ENCODE measurements at places on chromosomes 7 and 10.

DNA sequence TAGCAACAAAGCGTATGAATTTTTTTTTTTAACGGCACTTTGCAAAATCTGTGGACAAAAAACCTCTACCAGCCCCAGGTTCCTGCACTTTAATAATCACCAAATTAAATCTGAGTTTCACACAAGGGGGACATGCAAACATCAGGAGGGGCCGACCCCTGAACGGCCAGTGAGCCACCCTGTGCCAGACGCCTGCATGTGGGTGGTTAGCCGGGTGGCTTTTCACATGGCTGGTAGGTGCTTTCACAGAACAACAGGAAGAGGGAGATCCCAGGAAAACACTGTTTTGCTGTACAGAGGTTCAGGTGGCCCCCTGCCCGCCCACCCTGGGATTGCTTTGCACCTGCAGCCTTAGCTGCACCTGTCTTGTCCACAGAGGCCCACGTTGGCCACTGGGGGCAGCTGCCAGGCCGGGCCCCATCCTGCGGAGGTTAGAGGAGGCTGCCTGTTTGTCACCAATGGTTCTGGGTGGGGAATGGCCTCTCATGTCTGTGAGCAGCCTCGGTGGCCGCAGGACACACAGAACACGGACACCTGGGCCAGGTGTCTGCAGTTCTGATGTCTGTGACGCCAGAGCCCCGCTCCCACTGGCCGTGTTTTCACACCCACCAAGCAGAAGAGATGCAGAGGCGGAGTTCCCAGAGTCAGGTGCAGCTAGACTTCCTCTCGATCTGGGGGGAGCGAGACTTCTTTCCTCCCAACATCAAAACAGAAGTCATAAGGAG lies 107.7 kb downstream of the FAM53B start:
- no peak for DNase-seq

DNA sequence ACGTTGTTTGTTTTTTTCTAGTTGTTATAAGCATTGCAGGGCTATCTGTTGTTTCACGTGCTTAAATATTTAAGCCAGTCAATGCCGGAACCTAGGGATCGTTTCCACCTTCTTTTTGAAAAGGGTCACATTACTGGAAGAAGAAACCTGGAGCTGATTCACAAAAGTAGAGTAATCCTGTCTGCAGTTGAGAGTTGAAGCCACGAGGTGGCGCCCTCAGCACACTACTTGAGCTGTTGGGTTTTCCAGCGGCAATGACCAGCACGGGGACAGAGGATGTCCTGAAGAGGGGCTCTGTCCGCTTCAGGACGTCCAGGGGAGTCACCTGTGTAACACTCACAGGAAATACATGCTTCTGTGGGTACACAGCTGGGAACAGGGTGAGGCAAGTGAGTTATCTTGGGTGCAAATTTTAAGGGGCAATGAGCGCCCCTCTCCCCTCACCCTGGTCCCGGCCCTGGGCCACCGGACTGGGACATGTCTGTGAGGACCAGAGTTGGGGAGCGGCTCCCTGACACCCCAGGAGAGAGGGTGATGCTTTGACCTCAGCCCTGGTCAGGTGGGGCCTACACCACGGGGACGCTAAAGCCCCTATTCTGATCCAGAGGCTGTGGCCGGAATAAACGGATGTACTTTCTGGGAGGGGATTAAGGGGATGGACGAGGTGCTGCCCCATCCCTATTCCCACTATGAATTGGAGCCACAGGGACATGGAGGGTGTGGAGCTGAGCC lies 26.3 kb upstream of the WDFY4 start:
- DNase-seq = peak; percentile 81

GRCh38 chr10:91762878-91763277 lies 35.3 kb upstream of the TNKS2 start:
- DNase-seq = peak; percentile 16

- peak; percentile 83 for DNase-seq
Observed at GRCh38 chr7:112898432-112899290, 108.5 kb upstream of the TMEM168 start.

DNA sequence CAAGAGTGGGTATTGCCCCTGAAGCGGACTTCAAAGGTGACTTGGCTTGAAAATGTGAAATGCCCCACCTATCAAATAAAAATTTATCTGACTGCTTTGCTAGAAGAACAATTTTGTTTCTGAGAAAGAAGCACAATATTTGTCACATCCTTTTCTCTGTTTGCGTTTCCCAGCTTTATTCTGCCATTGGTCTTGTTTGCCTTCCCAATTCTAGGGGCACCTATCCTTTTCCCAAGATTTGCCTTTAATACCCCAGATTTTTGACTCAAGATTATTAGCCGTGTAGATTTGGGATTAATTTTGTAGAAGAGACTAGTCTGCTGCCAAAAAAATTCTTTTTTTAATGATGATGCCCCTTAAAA lies 110.2 kb upstream of the LRGUK start:
- no peak for DNase-seq

- no peak for DNase-seq
Observed at GRCh38 chr7:43766564-43766963, 8.1 kb downstream of the BLVRA start.

DNA sequence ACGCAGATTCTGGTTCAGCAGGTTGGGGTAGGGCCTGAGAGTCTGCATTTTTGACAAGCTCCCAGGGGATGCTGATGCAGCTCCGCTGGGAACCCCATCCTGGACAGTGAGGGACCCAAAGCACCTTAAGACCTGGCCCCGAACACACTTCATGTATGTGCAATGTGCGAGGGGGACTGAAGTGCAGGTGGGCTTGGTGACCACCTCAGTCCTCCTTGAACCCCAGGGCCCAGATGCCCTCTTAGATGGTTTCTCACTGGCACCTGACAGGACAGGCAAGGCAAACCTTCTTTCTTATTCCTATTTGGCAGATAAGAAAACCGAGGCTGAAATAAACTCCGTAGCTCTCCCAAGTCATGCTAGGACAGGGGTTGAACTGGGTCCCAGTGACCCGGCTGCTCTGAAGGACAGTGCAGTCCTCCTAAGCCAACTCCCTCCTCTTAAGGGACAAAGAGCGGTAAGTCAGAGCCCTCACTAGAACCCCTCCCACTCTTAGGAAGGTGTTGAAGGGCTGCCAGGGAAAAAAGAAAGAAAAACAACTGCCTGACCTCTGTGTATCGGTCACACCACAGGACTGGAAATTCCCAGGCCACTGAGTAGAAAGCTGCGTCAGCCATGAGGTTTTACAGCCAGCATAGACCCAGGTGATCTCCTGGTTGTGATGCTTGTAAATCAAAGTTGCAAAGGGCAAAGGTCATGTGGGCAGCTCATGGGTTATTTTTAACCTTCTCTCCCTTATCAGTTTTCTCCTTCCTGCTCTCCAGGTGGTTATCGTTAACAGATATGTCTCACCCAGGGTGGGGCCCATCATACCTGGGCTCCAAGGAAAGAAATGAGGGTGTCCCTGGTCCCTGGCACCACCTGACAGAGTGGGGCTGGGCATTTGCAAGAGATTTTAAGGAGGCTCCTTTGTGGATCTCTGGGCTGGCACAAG lies 90.9 kb upstream of the SMNDC1 start:
- DNase-seq = no peak

DNA sequence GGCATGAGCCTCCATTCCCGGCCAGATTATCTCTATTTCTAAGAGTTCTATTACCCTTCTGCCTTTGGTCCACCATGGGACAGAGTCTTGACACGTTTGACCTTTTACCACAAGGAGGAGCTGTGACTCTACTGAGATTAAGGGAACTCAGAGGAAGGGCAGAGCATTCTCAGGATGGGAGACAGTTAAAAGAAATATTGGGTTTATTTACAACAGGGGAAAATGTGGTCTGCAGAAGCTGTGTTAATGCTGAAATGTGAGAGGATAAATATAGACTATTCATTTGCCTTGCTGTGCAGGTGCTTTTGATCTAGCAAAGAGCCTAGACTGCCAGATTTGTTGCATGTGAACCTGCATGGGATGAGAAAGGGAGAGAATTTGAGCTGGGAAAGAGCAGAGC lies 45.8 kb upstream of the PRSS58 start:
- peak; percentile 58 for DNase-seq

GRCh38 chr7:106561151-106561550 lies 99.8 kb downstream of the CCDC71L start:
- no peak for DNase-seq

- DNase-seq = no peak
Observed at GRCh38 chr7:11213266-11213665, 239.6 kb downstream of the PHF14 start.

- DNase-seq = no peak
Observed at GRCh38 chr7:33286501-33286900, 157.1 kb downstream of the BBS9 start.

- DNase-seq = peak; percentile 59
Observed at GRCh38 chr10:110512461-110513187, 14.9 kb downstream of the DUSP5 start.
